ENCODE measurements at places on chromosomes 6 and 20.
A peak's percentile ranks its signal among the peaks of the same experiment; 100 is the strongest.

- peak; percentile 21 for DNase-seq
Observed at GRCh38 chr20:19934792-19935491, 82.2 kb upstream of the NAA20 start.

GRCh38 chr6:71468841-71469700, 180.5 kb downstream of the OGFRL1 start:
- DNase-seq, result no peak

DNA sequence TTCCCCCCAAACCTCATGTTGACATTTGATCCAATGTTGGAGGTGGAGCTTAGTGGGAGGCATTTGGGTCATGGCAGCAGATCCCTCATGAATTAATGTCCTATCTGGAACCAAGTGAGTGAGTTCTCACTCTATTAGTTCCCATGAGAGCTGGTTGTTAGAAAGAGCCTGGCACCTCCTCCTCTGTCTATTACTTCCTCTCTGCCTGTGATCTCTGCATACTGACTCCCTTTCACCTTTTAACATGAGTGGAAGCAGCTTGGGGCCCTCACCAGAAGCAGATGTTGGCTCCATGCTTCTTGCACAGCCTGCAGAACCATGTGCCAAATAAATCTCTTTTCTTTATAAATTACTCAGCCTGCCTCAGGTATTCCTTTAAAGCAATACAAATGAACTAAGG, 127.3 kb upstream of the RALGAPA2 start:
- DNase-seq, result no peak

DNA sequence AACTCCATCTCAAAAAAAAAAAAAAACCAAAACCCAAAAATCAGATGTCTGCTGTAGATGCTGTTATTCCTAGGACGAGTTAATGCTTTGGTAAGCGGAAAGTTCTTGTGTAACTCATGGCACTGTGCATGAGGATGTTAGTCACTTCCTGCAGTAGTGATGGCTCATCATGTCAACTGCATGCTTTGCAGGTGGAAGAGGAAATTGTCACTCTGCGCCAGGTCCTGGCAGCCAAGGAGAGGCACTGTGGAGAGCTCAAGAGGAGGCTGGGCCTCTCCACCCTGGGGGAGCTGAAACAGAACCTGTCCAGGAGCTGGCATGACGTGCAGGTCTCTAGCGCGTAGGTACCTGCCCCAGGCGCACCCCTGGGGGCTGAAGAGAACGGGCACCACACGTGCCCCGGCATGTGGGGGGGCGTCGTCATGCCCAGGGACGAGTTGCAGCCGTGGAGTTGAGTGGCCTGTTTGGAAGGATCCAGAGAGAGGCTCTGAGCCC, 8.5 kb downstream of the TPD52L2 start:
- DNase-seq, result no peak

DNA sequence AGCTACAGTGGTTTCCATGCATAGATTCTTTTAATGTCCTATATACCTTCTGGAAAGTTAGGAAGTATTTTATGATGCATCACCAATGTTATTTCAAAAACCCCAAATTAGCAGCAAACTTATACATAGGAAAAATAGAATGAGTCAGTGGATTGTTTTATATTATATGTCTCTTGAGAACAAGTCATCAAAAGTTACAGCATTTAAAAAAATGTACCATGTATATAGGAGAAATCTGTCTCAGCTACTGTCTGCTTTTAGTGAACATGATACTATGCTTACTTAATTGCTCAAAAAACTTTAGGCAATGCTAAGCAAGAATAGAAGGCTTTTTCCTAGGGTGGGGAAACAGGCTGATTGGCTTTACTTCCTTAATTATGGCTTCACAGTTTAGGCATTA, 365.3 kb downstream of the SAMD5 start:
- DNase-seq, result no peak

GRCh38 chr6:10964684-10965083, 77.8 kb downstream of the SYCP2L start:
- no peak for DNase-seq

- no peak for DNase-seq
Observed at GRCh38 chr6:10453596-10453995, 38.7 kb upstream of the TFAP2A start.

- DNase-seq, result no peak
Observed at GRCh38 chr6:75213732-75214131, 7.9 kb upstream of the COL12A1 start.

DNA sequence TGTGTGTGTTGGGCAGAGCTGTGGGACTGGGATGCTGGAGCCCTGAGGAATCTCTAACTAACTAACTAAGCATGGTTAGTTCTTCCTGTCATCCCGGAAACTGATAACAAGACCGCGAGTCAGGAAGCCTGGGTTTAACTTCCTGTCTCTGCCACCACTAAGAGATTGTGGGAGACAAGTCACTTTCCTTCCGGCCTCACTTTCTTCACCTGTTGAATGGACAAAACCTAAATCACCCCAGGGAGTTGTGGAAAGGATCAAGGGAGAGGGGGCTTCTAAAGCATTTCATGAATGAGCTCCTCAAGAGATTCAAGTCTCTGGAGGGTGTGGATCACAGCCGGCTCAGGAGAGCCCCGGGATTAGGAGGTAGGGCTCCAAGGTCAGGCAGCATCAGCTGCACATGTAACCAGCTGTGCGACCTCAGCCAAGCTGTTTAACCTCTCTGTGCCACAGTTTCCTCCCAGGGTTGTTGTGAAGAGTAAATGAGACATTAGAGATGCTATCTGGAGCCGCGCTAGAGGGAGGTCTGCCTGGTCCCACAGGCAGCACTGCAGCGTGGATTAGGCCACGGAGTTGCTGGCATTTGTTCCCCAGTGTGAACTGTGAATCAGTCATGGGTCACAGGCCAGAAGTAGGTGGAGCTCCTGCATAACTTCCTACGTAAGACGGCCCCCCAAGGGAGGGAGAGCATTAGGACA, 105.1 kb downstream of the TOX2 start:
- no peak for DNase-seq

GRCh38 chr20:24027229-24027628, 38.6 kb upstream of the GGTLC1 start:
- DNase-seq, result no peak

- no peak for DNase-seq
Observed at GRCh38 chr6:42467651-42468050, 15.9 kb upstream of the TRERF1 start.

DNA sequence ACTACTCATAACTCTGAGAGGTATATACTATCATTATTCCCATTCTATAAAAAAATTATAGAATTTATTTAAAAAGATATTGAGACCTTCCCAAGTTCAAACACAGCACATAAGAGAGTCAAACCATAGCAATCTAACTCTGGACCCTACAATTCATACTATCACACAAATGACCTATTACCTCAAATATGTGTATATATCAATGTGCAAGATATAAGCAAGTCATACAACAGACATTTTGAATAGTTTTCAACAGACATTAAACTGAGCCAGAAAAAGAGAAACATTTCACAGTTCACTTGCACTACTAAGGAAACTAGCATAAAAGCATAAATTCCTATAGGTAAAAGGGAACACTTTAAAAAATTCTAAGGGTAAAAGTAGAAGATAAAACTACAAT, 11.7 kb downstream of the PHIP start:
- no peak for DNase-seq

GRCh38 chr6:26123675-26123946, 36.4 kb downstream of the HFE start:
- no peak for DNase-seq

GRCh38 chr6:30742316-30743098, at the start of gene FLOT1:
Gene FLOT1, minus strand, starts transcription at chr6:30742687. Its CDS starts 498 bp downstream, at chr6:30742189.
- DNase-seq, result peak; percentile 39

GRCh38 chr20:59624401-59624800, 20.1 kb downstream of the PHACTR3 start:
- no peak for DNase-seq

GRCh38 chr6:99668036-99668705, 61.5 kb downstream of the PRDM13 start:
- peak; percentile 52 for DNase-seq

- no peak for DNase-seq
Observed at GRCh38 chr6:15247500-15248450, 1.9 kb downstream of the JARID2 start.

GRCh38 chr6:155974359-155974758, 518.7 kb upstream of the NOX3 start:
- no peak for DNase-seq

DNA sequence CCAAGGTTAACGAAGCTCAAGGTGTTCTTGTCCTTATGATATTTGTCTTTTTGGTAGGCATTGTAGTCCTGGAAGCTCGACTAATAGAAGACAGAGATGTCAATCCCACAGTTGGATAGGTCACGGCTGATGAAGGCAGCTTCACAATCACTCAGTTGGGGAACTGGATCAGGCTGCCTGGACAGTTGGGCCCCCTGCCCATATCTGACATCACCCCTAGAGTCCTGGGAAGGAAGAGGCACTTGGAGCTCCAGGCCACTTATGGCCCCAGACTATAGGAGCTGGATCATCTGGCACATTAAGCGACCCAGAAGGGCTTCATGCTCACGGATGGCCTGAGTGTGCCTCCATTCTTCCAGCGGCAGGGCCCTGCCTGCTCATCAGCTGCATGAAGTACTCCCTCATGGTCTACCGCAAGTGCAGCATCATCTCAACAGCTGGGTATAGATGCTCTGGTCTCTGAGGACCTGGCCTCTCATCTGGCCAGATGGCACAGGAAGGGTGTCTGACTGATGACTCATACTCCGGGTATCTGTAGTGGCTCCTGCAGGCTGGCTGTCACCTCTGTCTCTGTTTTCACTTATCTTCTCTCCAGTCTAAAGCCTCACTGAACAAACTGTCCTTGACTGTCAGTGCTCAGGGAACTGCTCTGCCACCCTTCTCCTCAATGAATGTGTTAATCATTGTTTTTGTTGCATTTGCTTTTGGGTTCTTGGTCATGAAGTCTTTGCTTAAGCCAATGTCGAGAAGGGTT, 29.2 kb upstream of the SSR1 start:
- no peak for DNase-seq

GRCh38 chr6:6713657-6714056, 125.1 kb downstream of the LY86 start:
- no peak for DNase-seq

Measured in NCI-H2107 (cell line).